ENCODE measurements at places on chromosomes 2 and 18.

DNA sequence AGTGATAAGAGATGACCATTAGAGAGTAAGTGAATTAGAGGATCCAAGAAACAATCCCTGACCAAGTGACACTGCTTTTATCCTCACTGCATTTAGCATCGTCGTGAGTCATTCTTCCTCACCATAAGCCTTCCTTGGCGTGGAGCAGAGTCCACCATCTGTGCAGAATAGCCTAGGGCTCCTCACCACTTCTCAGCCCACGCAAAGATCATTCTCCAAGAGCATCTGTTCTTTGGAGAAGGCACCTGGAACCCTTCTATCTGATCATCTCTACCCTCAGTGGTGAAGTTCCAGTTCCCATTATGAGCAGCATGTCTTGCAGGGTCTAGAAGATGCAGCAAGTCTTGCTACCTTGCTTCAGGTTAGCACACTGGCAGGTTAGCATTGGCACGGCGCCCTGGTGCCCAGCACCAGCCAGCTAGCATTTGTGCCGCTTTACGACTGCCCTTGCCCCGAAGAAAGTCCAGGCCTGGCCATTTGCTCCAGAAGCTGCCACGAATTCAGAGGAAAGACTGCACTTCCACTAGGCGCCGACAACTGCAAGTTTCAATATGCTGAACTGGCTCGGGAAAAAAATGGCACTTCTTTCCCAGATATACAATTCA is 225.8 kb downstream of the TTC32 start:
- no peak for DNase-seq

GRCh38 chr2:230225486-230225885 is at the start of gene SP140:
TSS of gene SP140 (plus strand) at chr2:230225736. CDS start at chr2:230225845, 109 bp downstream.
- no peak for DNase-seq

DNA sequence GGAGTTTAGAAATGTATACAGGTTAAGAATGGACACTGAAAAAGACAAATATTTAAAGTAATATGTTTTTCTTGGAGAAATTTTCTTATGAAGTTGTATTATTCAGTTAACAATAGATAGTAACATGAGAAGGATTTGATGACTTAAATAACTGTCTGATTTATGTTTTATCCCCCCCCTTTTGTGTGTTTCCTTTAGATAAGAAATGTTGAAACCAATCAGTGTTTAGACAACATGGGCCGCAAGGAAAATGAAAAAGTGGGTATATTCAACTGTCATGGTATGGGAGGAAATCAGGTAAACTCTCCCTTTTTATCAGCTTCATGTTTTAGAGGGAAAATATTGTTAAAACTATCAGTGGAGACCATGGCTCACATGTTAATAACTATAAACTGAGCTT is 289.7 kb upstream of the KCNJ3 start:
- no peak for DNase-seq

- DNase-seq = no peak
These were observed 147.3 kb downstream of the GREB1L start for GRCh38 chr18:21389283-21389682.

- no peak for DNase-seq
These were observed 10.7 kb downstream of the LPIN1 start for GRCh38 chr2:11757101-11757500.

DNA sequence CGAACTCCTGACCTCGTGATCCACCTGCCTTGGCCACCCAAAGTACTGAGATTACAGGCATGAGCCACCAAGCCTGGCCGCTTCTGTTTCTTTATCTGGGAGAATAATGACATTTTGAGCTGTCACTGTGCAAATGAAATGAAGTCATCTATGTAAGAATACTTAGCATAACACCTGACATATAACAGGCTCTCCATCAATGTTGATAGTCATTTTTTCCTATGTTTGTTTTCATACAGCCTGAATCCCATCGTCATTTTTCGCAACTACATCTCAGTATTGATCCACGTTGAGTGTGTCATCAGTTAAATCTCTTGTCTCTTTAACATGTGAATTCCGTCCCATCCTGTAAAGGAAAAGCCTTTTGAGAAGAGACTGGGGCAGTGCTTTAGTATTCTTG is 6.4 kb upstream of the CAPN14 start:
- DNase-seq = no peak

DNA sequence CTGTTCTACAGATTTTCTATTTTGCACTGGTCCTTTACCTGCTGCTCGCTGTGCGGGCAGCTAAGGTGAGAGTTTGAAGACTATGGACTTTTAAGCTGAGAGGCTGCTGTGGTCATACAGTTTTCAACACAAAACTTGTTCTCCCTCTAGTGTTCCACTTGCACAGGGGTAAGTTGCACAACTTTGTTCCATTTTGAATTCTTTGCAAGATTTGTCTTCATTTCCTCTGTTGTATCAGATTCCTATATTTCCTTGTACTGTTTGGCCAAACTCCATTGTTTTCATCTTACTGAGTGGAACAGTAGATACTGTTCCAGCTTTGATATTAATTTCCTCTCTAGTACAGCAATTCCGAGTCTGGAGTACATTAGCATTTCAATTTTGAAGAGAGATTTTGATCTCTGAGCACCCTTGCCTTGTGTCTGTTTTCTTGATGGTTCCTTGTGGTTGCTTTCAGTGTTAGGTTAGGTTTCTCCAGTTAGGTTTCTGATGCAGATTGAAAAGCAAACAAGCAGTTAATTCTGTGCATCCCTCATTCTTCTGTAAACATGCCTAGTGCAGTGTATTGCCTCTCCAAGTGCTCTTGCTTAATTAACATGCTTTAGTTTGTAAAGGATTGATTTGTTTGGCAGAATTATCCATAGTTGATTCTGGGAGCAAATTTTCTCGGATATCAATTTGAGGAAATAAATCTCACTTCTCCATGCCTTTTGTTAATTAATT is 188.8 kb downstream of the PTPRM start:
- DNase-seq = no peak

GRCh38 chr2:41410011-41410410 is 637.8 kb upstream of the PKDCC start:
- DNase-seq = no peak

All from posterior cingulate gyrus (tissue), 11 donors.